ENCODE measurements at places on chromosomes 1 and 21. TPM values are rescaled to one million over a fixed set of nuclear protein-coding genes. Genes with fewer than 3 reads are reported as not detected.

OLFML2B gene
- polyA plus RNA-seq = 8.5 TPM

DNA sequence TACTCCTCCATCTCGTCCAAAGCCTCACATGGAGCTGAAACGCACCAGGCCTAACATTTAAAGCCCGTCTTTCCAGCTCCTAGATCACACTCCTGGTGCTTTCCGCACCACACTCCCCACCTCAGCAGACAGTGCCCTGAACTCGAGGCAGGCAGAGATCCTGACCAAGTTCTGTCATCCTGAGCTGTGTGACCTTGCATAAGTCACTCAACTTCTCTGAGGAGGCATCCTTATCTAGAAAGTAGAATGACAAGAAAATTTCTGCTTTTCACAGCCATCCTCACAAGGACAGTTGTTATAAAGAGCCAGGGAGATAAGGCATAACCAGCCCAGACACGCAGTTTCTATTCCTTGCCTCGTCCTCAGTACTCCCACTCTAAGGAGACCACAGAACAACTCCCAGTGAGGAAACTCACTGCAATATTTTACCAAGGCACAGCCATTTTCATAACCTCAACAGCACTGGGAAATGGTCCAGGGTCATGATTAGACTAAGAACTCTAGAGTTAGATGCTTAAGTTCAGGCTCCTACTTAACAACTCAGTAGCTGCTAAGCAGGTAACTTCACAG, 3.1 kb downstream of the LRP8 start:
- no peak for DNase-seq

GRCh38 chr1:232648316-232648715, 18.4 kb upstream of the SIPA1L2 start:
- no peak for DNase-seq

DNA sequence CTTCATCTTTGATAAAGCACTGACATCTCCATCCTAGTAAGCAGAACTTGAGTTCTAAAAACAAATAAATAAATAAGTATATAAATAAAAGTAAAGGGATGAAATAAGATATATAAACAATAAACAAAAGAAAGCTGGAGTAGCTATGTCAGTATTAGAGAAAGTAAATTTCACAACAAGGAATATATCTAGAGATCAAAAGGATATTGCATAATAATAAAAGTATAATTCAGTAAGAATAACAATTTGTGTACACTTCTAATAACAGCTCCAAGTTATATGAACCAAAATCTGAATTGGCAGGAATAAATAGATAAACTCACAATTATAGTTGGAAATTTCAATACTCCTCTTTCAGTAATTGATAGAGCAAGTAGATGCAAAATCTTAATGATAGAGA, 9.8 kb upstream of the CENPF start:
- no peak for DNase-seq

PALMD gene
- 2.6 TPM for polyA plus RNA-seq

GRCh38 chr1:58396150-58396549, 150.4 kb downstream of the OMA1 start:
- no peak for DNase-seq

CYP4A22 gene
- polyA plus RNA-seq = 8.2 TPM

GRCh38 chr1:203673550-203674411, 47.1 kb downstream of the ATP2B4 start:
- no peak for DNase-seq

DNA sequence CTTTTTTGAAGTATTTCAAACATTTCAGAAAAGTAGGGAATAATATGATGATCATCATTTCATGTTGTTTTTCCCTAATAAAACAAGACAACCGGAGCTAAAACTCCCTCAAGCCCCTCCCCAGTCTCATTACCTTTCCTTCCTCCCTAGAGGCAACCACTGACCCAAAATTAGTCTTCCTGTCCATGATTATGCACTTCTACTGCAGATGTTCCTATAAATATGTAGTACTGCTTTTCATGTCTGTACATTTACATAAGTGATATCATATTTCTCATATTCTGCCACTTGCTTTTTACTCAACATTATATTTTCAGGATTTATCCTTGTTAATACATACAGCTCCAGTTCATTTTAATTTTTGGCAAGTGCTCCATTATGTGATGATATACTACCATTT, 58.7 kb upstream of the GOLT1A start:
- DNase-seq = no peak

GRCh38 chr1:76666499-76666898, 200.8 kb upstream of the ST6GALNAC5 start:
- no peak for DNase-seq

- no peak for DNase-seq
These were observed 69.4 kb downstream of the NTPCR start for GRCh38 chr1:233019778-233020325.

DNA sequence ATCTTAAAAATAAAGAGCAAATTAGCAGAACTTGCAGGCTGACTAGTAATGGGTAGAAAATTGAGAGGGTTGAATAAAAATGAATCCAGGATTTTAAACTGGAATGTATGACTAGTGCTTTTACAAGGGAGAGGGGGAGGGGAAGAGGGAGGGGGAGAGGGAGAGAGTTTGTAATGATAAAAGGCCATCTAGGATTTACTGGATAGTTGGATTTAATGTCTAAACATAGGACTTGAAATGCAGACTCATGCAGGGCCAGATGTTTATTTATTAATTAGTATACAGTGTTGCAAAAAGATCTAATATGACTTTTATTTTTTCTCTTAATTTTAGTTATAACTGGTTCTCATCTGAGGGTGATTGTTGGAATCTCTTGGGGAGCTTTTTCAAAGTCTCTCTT, 4.3 kb downstream of the ZNF326 start:
- DNase-seq = no peak

JTB gene
- polyA plus RNA-seq = 89.6 TPM

GRCh38 chr1:78070758-78071157, 25.0 kb downstream of the GIPC2 start:
- DNase-seq = no peak

HES3 gene
- not detected for polyA plus RNA-seq

MIXL1 gene
- polyA plus RNA-seq = 0.23 TPM

- DNase-seq = no peak
These were observed 13.4 kb downstream of the EPRS1 start for GRCh38 chr1:220032911-220033310.

GRCh38 chr1:151537112-151537511, 3.0 kb upstream of the TUFT1 start:
- DNase-seq = no peak

GRCh38 chr1:183569141-183569540, 21.1 kb downstream of the NCF2 start:
- DNase-seq = no peak

GRCh38 chr1:50416150-50416527, 7.1 kb downstream of the DMRTA2 start:
- DNase-seq = no peak

GPR25 gene
- not detected for polyA plus RNA-seq

SPRR3 gene
- polyA plus RNA-seq = not detected
